Ascending aorta (tissue), 2 donors: ENCODE measurements at places on chromosomes 11 and 22. TPM values are rescaled to one million over a fixed set of nuclear protein-coding genes. Genes with fewer than 3 reads are reported as not detected.

The MS4A3 gene
- not detected for total RNA-seq

GRCh38 chr11:1459764-1460395 lies 26.7 kb downstream of the MOB2 start:
- DNase-seq = no peak
- H3K36me3 ChIP-seq = peaks cover under 1% of the 10 kb centered on the region
- H3K27me3 ChIP-seq = no peaks in the 10 kb centered on the region

- no peaks in the 10 kb centered on the region for H3K36me3 ChIP-seq
- H3K27ac ChIP-seq = no peak overlapping the region
- H3K27me3 ChIP-seq = no peaks in the 10 kb centered on the region
- H3K4me3 ChIP-seq = no peak overlapping the region
Observed at GRCh38 chr22:36961626-36962025, 48.2 kb downstream of the CSF2RB start.

DNA sequence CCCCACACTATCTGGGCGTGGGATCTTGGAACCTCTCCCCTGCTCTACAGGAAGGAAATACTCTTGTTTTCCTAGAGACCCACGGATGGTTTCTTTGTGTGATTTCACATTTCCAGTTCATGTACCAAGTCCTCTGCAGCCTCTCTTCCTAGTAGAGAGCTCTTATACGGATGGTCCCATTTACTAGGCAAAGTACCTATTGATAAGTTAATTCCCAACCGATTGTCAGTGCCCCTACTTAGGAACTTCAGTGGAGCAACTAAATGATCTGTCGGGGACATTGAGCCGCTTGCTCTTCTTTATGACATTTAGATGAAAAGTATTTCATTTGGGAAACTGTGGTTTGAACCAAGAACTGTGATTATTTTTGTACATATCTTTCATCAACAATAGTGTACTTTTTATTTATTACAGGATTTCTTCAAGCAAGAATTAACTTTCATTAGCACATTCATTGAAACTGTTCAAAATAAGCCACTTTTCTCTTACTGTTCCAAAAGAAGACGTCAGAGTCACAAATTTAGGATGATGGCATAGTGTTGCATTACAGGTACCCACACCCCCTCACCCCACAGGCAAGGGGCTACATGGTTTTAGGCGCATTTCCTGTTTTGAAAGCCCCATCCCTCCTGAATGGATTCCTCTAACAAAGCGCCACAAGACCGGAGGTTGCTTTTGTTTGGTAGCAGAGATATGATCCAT lies 34.2 kb downstream of the ELMOD1 start:
- no peak overlapping the region for H3K27ac ChIP-seq
- no peaks in the 10 kb centered on the region for H3K27me3 ChIP-seq
- H3K4me1 ChIP-seq = no peaks in the 10 kb centered on the region
- no peaks in the 10 kb centered on the region for H3K36me3 ChIP-seq

DNA sequence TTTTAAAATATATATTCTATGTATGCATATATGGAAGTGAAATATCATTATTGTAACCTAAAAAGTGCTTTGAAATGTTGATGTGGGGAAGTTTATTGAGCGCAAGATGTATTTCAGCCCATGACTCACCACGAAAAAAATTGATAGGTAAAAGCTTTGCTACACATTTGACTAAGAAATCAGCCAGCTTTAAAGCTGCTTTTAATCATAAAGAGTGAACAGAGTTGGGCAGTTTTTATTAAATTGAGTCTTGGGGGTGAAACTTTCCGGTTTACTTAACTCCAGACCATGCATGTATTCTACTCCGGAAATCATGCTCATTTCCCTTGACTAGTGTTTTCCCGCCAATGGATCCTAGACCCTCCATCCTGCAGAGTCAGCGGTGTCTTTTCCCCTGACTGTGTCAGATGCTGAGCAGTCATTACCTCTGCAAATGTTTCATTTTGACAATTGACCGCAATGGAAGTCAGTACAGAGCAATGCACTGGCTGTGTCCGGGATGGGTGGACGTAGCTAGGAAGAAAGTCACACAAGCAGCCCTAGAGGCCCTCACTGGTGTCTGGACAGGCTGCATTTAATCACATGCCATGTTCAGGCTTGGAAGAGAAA lies 47.2 kb upstream of the MPEG1 start:
- H3K27me3 ChIP-seq = no peaks in the 10 kb centered on the region
- no peaks in the 10 kb centered on the region for H3K36me3 ChIP-seq
- H3K27ac ChIP-seq = no peak overlapping the region
- DNase-seq = no peak
- H3K4me1 ChIP-seq = no peaks in the 10 kb centered on the region
- H3K4me3 ChIP-seq = no peak overlapping the region

DNA sequence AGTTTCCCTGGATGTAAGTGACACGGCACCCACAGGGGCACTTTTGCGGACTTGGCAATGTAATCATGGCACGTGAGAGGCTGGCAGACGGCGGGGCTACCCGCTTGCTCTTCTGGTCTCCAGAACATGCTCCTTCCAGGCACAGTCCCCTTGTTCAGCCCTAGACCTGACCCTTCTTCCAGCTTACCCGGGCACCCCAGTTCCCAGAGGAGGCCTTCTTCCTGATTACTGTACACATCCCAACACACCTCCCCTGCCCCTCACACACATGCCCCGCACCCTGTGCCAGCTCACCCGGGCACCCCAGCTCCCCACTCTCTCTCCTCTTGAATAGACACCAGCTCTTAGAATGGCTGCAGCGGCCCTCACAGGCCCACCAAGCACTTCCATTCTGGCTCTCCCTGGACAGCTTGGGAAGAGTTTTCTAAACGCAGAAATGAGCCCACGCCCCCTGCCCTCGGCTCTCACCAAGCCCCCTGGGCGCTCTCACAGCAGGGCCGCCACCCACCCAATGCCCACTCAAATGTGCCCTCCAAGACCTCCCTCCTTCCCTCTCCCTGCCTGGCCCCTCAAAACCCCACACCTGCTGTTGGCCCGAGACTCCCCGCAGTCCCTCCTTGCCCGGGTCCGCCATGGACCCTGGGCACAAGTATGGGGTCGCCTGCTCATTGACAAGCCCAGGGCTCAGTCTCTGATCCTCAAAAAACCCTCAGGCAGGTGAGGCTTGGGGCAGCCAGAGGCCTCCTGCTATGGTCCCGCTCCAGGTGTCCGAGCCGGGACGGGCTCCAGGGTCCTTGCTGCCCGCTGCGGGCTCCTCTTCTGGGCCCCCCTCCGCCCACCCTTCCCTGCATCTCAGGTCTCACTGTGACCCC lies 88.5 kb downstream of the WNT7B start:
- peaks cover 9% of the 10 kb centered on the region for H3K27me3 ChIP-seq
- DNase-seq = no peak
- no peak overlapping the region for H3K27ac ChIP-seq
- H3K4me3 ChIP-seq = no peak overlapping the region
- H3K36me3 ChIP-seq = no peaks in the 10 kb centered on the region
- H3K4me1 ChIP-seq = no peaks in the 10 kb centered on the region

DNA sequence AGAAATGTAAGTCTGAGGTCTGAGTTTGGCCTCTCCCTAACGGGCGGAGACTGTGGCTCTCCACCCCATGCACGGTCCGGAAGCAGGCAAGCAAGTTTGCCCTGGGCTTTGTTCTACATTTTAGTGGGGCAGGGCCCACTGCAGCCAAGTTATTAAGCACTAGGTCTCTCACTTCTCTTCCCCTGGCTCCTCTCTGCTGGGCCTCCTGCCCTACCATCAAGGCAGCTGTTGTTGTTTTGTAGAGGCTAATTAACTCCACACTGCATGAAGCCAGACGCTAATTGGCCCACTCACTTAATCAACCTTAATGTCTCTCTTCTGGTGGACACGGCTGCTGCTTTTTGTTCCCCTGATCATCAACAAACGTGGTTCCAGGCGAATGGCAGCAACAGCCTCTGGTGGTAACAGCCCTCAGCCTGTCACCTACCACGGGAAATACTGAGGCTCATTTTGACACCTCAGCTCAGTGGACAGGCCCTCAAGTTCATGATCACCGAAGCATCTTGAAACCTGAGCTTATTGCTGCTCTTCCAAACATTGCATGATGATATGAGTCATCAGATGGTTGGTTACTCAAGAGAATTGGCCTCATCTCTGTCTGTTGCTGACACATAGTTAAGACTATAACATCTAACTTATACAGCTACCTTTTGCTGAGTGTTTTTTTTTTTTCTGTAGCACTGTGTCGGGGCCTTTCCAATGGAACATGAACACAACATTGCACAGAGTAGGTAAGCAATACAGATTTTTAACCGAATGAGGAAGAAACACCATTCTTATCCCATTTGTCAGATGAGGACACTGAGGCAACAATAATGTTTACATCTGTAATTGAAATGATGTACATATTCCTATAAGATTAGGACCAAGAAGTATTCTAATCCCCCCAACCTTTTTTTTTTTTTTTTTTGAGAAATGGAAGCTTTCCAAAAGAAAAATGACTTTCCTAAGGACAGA lies 20.8 kb upstream of the LMO2 start:
- no peak overlapping the region for H3K27ac ChIP-seq
- H3K36me3 ChIP-seq = no peaks in the 10 kb centered on the region
- H3K4me3 ChIP-seq = no peak overlapping the region
- no peak for DNase-seq
- H3K27me3 ChIP-seq = no peaks in the 10 kb centered on the region
- no peaks in the 10 kb centered on the region for H3K4me1 ChIP-seq

DNA sequence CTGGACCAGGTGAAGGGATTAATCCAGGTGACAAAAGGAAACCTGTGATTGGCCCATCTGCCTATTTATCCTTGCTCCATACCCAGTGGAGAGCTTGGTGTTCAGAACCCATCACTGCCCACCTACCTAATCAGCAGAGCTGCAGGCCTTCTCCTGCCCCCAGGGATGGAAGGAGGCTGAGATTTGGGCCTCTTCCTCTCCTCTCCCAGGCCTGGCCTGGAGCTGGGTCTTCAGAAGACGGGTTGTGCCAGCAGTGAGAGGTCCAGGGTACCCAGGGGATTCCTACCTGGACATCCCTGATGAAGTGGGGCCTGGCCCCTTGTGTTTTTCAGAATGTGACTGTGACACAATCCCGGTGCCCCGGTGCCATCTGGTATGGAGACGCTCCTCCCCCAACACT lies 80.3 kb upstream of the MYOD1 start:
- no peaks in the 10 kb centered on the region for H3K4me1 ChIP-seq
- no peak overlapping the region for H3K4me3 ChIP-seq
- H3K36me3 ChIP-seq = no peaks in the 10 kb centered on the region
- no peak overlapping the region for H3K27ac ChIP-seq
- no peak for DNase-seq

DNA sequence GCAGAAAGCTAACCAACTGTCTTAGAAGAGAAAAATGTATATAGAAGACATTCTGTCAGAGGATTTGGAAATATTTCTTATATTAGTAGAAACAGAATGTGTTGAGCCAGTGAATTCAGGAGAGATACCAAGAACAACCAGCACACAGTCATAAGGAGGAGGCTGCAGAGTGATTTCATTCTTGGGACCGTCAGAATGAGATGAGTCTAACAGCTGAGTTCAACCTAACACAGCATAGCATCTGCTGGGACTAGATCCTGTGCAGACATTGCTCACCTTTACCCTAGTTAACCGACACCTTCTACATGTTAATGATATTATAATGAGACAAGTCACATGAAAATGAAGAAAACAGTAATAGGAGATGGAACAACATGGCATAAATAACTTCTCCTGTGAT lies 85.5 kb downstream of the XRRA1 start:
- no peak for DNase-seq
- no peak overlapping the region for H3K4me3 ChIP-seq
- H3K4me1 ChIP-seq = no peaks in the 10 kb centered on the region

DNA sequence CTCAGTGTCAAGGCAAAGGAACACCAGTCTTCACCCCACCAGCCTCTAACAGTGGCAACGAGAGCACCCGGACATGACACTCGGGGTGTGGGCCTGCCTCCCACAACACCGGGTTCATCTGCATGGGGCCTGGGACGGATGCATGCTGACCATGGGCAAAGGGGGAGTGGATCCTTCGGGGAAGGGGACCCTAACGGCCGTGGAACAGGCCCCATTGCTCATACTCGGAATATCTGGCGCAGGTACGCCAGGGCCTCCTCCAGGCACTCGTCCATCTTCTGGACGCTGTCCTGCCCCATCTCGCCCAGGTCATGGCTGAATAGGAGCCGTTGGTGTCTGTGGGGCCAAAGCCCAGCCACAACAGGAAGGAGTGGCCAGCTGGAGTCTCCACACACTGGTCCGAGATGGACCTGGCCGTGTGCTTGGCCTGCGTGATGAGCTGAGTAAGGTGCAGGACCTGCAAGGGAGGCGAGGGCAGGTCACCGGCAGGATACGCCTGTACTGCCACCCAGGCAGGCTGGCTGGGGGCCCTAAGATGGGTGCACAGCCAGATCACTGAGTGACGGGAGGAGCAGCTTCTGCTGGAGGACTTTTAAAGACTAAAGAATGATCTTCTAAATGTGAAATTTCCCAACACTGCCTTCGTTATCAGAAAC lies 96.8 kb downstream of the MED15 start:
- H3K4me3 ChIP-seq = no peak overlapping the region
- no peak for DNase-seq
- H3K27me3 ChIP-seq = no peaks in the 10 kb centered on the region
- H3K4me1 ChIP-seq = no peaks in the 10 kb centered on the region
- H3K36me3 ChIP-seq = no peaks in the 10 kb centered on the region

- H3K4me3 ChIP-seq = no peak overlapping the region
- H3K4me1 ChIP-seq = no peaks in the 10 kb centered on the region
- H3K27ac ChIP-seq = no peak overlapping the region
- H3K27me3 ChIP-seq = no peaks in the 10 kb centered on the region
- H3K36me3 ChIP-seq = no peaks in the 10 kb centered on the region
Observed at GRCh38 chr22:19184276-19184997, 5.9 kb upstream of the SLC25A1 start.

DNA sequence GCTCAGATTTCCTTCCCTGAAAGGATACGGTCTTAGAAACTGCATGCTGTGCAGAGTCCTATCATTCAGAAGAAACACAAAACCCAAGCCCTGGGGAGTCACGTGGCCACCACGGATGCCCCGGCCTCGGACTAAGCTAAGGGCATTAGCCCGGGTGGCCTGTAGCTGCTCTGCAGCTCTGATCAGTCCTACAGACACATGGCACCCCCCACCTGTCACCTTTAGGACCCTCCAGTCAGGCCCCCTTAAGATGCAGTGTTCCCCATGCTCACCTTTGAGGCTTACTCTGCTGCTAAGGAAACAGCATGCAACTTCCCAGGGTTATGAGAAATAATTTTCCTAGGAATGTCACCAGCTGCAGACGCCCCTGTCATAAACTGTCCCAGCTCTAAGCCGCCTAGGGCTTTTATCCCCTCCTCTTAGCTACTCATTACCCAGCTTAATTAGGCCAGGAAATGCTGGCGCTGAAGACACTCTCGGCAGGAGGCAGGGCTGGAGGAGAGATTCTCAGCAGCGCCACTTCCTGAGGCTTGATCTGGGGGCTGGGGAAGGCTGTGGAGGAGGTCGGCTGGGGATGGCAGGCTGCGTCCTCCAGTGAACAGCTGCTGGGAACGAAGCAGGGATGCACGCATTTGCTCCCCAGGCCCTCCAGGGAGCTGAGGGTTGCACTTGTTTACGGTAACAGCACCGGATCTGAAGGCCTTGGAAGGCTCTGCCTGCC lies 47.2 kb upstream of the ADA2 start:
- H3K27ac ChIP-seq = no peak overlapping the region
- no peak for DNase-seq
- H3K4me3 ChIP-seq = no peak overlapping the region

GRCh38 chr11:20451568-20451967 lies 64.1 kb downstream of the PRMT3 start:
- no peak overlapping the region for H3K27ac ChIP-seq
- no peaks in the 10 kb centered on the region for H3K36me3 ChIP-seq
- no peak overlapping the region for H3K4me3 ChIP-seq
- DNase-seq = no peak
- H3K4me1 ChIP-seq = no peaks in the 10 kb centered on the region

GRCh38 chr11:116387641-116388040 lies 385.1 kb downstream of the BUD13 start:
- no peak for DNase-seq
- H3K4me1 ChIP-seq = no peaks in the 10 kb centered on the region
- no peaks in the 10 kb centered on the region for H3K27me3 ChIP-seq
- H3K4me3 ChIP-seq = no peak overlapping the region
- no peak overlapping the region for H3K27ac ChIP-seq
